Kasumi-1 (cell line): ENCODE measurements at places on chromosomes 6 and 20.

DNA sequence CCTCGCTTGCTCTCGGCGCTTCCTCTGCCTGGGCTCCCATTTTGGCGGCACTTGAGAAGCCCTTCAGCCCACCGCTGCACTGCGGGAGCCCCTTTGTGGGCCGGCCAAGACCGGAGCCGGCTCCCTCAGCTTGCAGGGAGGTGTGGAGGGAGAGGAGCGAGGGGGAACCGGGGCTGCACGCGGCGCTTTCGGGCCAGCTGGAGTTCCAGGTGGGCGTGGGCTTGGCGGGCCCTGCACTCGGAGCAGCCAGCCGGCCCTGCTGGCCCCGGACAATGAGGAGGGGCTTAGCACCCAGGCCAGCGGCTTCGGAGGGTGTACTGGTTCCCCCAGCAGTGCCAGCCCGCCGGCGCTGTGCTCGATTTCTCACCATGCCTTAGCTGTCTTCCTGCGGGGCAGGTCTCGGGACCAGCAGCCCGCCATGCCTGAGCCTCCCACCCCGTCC, 10.2 kb upstream of the SRPK1 start:
- DNase-seq = no peak

- DNase-seq = no peak
Observed at GRCh38 chr20:63702036-63702665, 5.6 kb downstream of the ARFRP1 start.

GRCh38 chr6:11656491-11656890, 118.9 kb downstream of the TMEM170B start:
- DNase-seq = no peak

DNA sequence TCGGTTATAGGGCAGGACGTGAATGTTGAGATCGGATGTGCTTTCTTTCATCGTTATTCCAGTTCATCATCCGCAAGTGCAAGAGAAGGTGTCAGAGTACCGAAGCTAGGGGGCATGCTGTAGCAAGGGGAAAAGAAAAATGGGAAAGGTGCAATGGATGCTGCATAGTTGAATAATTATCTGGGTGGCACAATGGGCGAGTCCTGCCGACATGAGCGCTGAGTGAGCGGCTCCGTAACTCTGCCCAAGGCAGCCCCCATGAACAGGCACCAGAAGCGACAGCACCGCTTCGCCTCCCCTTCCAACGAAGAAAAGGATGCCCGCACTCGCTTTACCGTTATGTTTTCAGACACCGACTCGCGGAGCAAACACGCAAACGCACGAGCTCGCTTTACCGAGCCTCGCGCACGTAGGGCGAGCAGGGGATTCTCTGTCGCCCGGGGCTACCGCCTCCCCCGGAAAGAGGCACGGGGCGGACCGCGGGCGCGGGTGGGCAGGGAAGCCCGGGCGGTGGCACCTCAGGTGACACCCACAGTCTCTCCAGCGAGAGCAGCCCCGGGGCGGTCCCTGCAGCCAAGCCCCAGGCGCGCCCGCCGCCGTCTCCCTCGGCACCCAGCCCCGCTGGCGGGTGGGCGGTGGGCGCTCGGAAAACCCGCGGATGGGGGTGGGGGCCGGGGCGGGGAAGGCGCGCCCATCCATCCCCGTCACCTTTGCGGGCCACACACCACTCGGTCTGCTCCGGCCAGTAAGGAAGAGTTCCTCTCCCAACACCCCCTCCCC, 654 bp downstream of the WASF1 start:
- DNase-seq = peak; percentile 82

- DNase-seq = peak; percentile 30
Observed at GRCh38 chr6:34027445-34027936, 118.4 kb downstream of the GRM4 start.

GRCh38 chr20:11935212-11936154, 17.8 kb downstream of the BTBD3 start:
- DNase-seq = peak; percentile 39

- no peak for DNase-seq
Observed at GRCh38 chr6:131001945-131002660, 60.9 kb downstream of the EPB41L2 start.

GRCh38 chr6:105326833-105327770, 75.8 kb downstream of the PREP start:
- DNase-seq = no peak

- no peak for DNase-seq
Observed at GRCh38 chr20:57402206-57403125, 11.3 kb downstream of the RBM38 start.

GRCh38 chr20:45987108-45987780, 15.2 kb upstream of the ZNF335 start:
- peak; percentile 61 for DNase-seq

GRCh38 chr6:107110200-107110599, 5.1 kb downstream of the BEND3 start:
- peak; percentile 85 for DNase-seq

- no peak for DNase-seq
Observed at GRCh38 chr6:167275001-167275400, 16.1 kb upstream of the UNC93A start.

DNA sequence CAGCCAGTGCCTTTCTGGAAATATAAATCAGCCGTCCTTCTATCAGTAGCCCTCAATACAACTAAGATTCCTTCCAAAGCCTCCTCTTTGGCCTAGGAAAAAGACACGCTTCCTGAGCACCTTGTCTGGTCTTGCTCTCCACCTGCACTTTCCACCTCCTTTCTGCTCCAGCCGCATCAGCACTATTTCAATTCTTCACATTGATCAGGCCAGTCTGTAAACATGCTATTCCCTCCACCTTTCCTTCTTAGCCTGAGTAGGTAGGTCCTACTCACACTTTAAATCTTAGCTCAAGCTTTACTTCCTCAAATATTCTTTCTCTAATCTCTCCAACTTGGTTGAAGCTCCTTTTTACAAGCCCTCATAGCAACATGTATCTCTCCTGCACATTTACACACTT, 11.4 kb downstream of the RANBP9 start:
- DNase-seq = peak; percentile 44

DNA sequence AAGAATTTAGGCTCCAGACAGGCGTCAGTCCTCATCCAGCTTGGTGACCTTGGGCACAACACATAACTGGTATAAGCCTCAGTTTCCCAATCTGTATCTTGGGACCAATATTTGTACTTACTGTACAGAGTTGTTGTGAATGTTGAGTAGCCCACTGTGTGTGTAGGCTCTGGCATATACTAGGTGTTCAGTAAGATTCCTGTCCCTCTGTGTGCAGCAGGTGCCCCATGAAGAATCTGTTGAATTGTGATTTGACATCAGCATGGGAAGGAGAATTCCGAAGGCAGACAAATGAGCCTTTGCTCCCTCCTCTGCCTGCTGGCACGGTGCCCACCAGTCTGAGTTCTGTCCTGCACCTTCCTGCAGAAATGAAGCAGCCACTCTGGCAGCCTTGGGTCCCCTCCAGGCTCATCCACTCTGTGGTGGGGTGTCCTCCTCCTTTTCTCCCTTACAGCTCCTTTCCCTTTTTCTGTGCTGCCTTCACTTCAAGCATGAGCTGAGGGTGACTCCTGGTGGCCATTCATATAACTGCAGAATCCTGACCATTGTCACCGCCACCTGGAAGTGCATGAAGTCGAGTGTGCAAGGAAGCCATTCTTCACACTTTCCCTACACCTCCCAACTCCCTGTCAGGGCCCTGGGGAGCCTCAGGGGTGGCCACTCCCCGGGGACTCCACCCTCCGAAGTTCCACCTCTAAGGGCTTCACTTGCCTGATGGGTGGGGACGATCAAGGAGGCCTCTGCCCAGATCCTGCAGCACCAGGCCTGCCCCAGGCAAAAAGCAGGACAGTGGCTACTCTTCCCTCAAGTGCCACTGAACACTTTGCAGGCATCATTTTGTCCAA, 48.2 kb downstream of the MRPL14 start:
- no peak for DNase-seq

GRCh38 chr6:111171577-111172400, 84.5 kb downstream of the SLC16A10 start:
- peak; percentile 22 for DNase-seq

DNA sequence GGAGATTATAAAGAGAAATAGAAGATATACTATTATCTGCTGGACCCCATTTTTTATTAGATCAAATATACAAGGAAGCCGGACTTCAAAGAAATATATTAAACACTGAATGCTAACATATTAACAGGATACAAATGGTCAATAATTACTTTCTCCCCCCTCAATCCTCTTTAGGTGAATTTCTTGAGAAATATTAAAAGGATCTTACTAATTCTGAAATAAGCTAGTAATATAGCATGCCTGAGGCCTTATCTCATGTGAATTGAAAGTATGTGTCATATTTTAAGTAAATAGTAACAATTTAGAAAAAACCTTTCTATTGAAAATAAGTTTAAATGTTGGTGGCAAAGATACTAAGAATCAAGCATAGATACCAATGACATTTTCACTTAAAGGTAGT, 954.7 kb upstream of the MAN1A1 start:
- no peak for DNase-seq

DNA sequence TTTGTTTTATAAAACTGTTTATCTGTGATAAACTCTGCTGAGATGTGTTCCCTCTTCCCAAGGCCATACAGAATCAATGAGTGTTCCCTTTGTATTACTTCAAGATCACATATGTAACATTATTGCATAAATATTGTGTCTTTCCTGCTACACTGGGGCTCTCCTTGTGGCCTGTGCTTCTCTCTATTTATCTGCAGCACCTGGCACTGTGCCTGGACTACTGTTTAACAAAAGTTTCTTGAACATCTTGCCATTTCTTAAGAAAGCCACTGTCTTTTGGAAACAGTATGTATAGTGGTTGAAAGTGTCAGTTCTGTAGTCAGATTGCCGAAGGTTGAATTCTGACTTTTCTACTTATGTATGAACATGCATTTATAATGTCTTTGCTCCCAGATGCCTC, 169.0 kb upstream of the SCGN start:
- no peak for DNase-seq

DNA sequence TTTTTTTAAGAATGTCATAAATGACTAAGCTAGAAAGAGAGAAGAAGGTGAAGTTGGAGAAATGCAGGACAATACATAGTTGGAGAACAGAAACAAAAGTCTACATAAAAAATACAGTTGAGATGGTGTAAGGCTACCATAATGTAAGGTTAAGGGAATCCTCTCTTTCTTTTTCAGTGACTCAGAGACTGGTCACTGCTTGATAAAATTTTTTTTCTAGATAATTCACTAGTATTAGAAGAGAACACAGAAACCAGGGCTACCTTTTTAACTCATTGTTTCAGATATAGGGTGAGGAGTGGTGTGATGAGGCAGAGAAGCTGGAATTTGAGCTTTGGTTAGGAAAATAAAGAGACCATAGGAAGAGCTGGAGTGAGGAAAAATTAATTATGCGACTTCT, 18.2 kb upstream of the EDN1 start:
- DNase-seq = no peak

GRCh38 chr6:108106261-108106660, 31.7 kb upstream of the OSTM1 start:
- DNase-seq = no peak

GRCh38 chr6:139231206-139231605, 60.6 kb downstream of the TXLNB start:
- no peak for DNase-seq

DNA sequence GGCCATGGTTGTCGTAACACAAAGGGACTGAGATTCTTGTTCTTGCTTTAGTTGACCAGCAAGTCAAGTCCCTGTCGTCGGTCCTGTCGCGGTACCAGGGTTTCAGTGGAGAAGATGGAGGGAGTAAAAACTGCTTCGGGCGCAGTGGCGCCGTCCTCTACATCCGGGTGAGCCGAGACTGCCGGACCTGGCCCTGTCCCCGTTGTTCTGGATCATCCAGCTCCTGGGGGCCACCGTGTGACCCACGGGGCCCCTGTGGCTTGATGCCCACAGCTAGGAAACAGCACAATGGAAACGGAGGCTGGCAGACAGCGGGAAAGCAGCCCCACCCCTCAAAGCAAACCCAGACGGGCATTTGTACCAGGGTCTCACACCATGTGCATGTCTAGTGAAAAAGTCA, 15.0 kb downstream of the MTG2 start:
- no peak for DNase-seq

DNA sequence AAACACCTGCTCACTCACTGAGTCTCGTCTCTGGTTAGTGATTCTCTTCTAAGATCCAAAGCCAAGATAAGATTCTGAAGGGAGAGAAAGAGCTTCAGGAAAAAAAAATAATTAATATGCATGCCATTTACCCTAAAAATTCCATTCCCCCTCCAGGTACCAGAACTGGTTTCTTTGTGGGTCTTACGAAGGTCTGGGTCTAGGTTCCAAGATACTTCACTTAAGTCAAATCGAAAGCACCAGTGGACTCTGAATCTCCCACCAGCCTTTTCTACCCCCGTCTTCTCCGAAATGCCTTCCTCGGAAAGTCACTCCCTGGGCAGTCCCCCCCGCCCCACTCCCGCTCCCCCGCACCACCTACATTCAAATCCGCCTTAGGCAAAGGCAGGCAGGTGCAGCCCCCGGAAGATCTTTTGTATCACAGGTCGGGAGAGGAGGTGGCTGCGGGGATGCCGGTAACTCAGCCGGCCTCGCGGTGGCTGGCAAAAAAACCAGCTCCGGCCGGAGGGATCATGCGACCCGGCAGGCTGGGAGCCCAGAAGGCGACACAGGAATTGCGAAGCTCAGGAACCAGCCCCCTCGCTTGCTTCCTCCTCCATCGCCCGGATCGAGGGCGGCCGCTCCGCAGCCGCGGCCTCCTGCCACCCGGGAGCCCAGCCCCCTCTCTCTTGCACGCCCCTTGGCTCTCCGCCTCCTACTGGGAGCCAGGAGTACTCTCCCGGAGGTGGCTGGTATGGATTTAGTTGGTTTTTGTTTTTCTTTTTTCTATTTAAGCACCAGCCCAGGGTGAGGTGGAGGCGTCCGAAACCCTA, at the start of gene BCL2L1:
TSS of gene BCL2L1 (minus strand) at position 612 of the 812 bp plus-strand sequence. CDS start 650 bp downstream, outside the sequence.
- DNase-seq = peak; percentile 88

GRCh38 chr20:62618611-62619529, 23.4 kb upstream of the SLCO4A1 start:
- DNase-seq = peak; percentile 47

DNA sequence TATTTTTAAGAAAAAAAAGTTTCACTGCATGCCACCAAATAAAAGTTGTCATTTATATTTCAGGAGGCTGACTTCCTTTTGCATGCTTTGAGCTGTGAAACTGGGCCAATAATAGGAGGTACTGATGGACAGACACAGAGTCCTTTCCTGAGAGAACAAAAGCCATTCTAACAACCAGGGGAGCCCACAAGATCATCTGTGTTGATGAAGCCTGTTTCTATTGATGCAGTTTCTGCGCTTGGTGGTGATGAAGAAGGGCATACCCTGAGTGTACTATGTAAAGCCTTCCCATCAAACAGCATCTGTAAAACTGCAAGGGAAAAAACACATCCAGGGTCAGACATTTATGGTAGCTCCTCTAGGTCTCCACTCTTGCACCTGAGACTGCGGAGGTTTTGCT, 34.8 kb downstream of the ABHD12 start:
- DNase-seq = no peak

GRCh38 chr6:52384145-52384766, 22.3 kb downstream of the PAQR8 start:
- DNase-seq = no peak

DNA sequence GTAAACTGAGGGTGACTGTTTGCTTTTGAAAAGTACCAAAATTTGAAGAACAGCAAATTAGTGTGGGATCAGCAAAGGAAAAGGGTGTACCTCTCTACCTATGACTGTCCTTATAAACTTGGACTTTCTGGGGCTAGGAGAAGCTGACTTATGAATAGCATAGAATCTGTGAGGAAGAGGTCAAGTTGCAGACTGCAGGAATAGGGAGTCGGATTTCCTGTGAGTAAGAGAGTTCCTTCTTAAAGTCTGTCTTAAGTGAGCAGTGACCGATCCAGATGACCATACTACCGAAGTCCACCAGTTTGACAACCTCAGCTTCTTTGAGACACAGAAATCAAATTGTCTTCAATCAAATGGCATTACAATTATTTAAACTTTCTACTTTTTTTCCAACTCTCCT, 708.7 kb downstream of the UTRN start:
- DNase-seq = no peak

GRCh38 chr20:46767127-46767761, 57.8 kb downstream of the SLC2A10 start:
- peak; percentile 22 for DNase-seq
